ENCODE measurements at places on chromosomes 3 and 15.

DNA sequence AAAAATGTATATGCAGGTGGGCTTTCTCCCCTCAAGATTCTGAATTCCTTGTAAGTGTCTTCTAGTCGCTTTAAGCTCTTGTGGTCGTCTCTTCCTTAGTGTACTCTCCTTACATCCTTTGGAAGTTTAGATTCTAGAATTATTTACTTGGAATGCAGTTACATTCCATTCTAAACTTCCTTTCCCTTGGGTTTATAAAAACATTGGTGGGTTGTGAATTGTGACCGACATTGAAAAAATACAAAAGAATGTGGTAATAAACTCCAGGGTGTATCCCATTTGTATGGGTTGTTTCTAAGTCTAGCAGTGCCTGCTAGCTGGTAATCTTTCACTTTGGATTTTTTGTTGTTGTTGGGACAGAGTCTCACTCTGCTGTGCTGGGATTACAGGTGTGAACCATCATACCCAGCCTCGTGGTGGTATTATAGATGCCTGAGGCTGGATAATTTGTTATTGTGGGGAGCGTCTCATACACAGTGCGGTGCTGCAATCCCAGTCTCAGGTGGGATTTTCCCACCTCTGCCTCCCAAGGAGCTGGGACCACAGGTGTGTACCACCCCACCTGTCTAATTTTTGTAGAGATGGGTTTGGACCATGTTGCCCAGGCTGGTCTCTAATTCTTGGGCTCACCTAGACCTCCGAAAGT is 9.1 kb downstream of the CHD2 start:
- no peak for DNase-seq

GRCh38 chr3:18149935-18150334 is 275.2 kb downstream of the SATB1 start:
- DNase-seq, result no peak

GRCh38 chr3:186882881-186883685 is 40.6 kb downstream of the ADIPOQ start:
- DNase-seq, result peak; percentile 40

- DNase-seq, result no peak
These were observed 19.9 kb downstream of the NOX5 start for GRCh38 chr15:69034352-69034751.

DNA sequence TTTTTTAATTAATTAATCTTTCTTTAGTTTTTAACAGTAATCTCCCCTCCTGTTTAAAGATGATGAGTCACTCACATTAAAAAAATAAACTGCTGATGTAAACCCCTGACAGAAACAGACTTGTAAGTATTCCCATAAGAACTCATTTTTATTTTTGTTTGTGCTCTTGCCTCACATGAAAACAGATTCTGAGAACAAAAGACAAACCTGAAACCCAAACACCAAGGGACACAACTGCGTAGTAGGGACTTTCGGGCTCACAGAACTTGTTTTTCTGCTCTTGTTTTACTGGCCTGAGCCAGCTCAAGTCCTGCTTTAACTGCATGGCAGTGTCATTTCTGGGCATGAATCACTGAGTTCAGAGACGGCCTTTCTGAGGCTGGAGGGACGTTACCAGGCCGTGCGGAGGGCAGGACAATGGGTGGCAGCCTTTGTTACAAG is 600.8 kb downstream of the FOXP1 start:
- no peak for DNase-seq

DNA sequence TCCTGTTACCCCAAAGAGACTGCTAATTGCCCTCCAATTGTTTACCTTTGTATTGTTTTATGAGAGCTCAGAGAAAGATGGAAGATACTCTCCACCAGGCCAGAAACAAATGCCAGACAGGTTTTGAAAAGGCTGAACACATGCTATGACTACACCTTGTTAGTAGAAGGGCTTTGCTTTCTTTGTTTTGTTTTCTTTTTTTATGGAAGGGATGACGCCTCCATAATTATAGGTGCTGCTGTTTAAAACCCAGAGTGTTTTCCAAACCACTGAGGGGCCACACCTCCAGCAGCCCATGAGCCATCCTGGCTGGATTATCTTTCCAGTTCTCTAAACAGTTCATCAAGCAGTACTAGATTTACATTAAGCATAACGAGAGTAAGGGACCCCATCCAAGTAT is 5.6 kb upstream of the FOXP1 start:
- no peak for DNase-seq

GRCh38 chr3:55474213-55474632 is 12.9 kb downstream of the WNT5A start:
- DNase-seq, result no peak

DNA sequence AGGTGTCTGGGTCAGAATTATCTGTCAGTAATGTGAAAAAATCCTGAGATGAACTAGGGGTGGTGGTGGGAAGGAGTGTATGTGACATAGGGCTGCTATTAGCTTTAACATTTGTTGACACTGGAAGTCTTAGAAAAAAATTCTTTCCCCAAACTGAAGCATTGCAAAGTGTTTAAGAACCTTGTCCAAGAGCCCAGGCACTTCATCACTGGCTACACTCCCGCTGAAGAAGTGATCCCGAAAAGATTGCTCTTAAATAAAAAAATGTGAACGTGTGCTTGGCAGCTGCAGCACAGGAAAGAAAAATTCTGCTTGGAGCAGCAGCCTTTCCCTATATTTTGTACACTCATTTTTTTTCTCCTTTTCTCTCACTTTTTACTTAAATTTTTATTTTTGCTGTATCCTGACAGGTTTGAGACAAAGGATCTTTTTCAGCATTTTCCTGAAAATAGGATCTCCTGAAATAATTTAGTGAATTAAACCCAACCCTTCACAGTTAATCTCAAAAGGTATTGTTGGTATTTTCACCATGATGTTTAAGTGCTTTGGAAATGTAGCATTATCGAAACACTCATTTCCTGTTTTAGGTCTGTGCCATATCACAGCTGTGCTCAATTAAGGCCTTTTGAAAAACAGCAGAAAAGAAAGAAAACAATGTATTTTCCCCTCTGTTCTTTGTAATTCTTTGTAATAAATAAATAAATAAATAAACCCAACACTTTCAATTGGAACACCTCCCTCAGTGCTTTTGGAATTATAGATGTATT is 477.6 kb downstream of the ZNF385D start:
- no peak for DNase-seq

DNA sequence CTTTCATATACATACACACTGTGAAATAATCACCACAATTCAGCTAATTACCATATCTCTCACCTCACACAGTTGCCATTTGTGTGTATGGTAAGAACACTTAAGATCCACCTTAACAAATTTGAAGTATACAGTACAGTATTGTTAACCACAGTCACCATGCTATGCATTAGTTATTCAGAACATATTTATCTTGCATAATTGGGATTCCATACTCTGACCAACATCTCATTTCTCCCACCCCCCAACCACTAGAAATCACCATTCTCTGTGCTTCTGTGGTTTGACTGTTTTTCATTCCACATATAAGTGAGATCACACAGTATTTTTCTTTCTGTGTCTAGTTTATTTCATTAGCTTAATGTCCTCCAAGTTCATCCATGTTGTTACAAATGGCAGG is 247.7 kb upstream of the CTNNB1 start:
- no peak for DNase-seq

DNA sequence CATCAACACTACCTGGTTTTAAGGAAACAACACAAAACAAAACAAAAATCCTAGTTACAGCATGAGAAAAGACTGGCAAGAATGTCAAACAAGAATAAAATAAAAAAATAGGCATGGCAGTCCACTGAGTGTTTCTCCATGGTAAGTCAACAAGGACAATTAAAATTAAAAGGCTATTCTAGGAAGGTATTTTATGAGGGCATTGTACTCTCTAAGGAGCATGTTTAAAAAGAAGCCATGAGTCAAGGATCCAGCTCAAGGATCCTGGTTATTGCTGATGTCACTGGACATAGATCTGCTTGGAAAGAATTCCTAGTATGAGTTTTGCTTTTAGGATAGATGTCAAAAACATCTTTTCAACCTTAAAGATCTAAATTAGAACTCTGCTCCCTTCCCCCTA is 106.7 kb downstream of the MYO5A start:
- no peak for DNase-seq

- peak; percentile 57 for DNase-seq
These were observed 18.6 kb upstream of the TICRR start for GRCh38 chr15:89556413-89557262.

DNA sequence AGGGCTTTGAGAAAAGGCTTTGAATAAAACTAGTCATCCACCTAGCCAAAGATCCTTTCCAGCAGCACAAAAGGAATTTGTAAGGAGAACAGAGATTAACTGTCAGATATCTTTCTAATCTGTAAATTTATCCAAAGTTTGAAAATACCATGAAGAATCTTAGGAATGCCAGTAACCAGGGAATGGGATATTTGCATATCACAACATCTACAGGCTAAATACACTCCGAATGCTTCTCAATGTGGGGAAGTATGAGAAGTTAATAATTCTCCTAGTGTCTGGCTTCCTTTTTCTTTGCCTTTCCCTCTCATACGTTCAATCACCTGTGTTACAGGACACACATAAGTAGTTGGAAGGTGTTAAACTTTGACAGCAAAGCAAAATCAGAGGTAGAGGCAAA is 7.8 kb downstream of the ANAPC13 start:
- no peak for DNase-seq

GRCh38 chr15:56936929-56937328 is 18.5 kb downstream of the TCF12 start:
- no peak for DNase-seq

- DNase-seq, result no peak
These were observed 18.2 kb downstream of the MINDY4B start for GRCh38 chr3:150887031-150887430.

- no peak for DNase-seq
These were observed 3.8 kb downstream of the NCEH1 start for GRCh38 chr3:172707030-172707429.

- DNase-seq, result no peak
These were observed 19.4 kb downstream of the MYLK start for GRCh38 chr3:123864706-123865105.

DNA sequence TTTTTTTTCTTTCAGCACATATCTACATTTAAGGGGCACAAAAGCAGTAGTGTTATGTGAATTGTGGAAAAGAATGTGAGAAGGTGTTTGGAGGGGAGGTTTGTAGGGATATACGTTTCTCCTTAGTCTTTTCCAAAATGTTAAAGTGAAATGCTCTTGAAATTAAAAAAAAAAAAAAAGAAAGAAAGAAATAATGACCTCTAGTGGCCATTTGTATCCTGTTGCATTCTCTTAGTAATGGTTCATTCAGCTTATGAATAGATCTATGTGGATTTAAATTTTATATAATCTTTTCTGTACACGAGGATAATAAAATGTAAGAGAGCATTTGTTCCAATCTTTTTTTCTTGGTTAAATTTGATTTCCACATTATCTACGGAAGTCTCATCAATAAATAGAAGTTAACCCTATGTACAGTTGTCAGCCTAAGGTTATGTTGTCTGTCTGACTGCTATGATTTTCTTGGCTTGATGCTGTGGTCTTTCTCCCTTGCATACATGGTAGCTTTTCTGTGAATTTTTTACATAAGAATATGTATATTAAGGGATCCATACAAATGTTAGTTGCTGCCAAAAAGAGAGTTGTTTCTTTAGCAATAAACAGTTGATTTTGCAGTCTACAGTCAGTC is 1.7 kb downstream of the P2RY13 start:
- no peak for DNase-seq

GRCh38 chr3:52742418-52743041 is 28.2 kb downstream of the NEK4 start:
- no peak for DNase-seq

DNA sequence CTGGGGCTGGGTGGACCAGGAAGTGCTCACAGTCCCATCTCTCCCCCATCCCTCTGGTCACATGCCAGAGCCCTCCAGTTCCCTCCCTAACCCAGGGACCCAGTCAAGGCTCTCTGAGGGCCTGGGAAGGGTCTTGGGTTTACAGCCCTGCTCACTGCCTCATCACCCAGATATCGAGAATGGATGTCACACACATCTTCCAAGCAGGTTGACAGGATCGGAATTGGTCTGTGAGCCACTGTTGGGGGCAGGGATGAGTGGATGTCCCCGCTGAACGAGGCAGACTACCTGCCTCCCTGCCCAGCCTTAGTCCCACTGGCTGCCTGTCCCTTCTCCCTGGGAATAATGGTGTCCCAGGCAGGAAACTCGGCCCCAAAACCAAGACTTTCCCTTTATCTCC is 20.0 kb upstream of the GOLGA6C start:
- no peak for DNase-seq

GRCh38 chr15:47993051-47993450 is 127.7 kb upstream of the SLC24A5 start:
- DNase-seq, result no peak

GRCh38 chr15:25169318-25169717 is 214.5 kb downstream of the SNRPN start:
- no peak for DNase-seq

Data from activated naive CD4-positive, alpha-beta T cell treated with anti-CD3 and anti-CD28 coated beads, Interleukin-2, amount 10 ng/mL, durations not matched to agents 7 days and 5 days (primary cell).